ENCODE measurements at places on chromosomes 1 and 21. TPM values are rescaled to one million over a fixed set of nuclear protein-coding genes. Genes with fewer than 3 reads are reported as not detected.

CD48 gene
- total RNA-seq, result not detected

MAB21L3 gene
- not detected for total RNA-seq

CNTN2 gene
- not detected for total RNA-seq

CFHR2 gene
- not detected for total RNA-seq

CHI3L2 gene
- total RNA-seq, result not detected

PLPPR4 gene
- total RNA-seq, result not detected

Measured in A549 treated with RU486 at 1 μM for 4 hours (cell line).